ENCODE measurements at places on chromosomes 5 and 9.

- DNase-seq: no peak
Measured at GRCh38 chr5:74167206-74167929, 473.2 kb downstream of the ENC1 start.

- DNase-seq: no peak
Measured at GRCh38 chr9:95047452-95048224, 269.9 kb downstream of the FANCC start.

- DNase-seq: peak; percentile 78
Measured at GRCh38 chr5:172173564-172174153, 14.4 kb downstream of the STK10 start.

- DNase-seq: no peak
Measured at GRCh38 chr5:113042491-113043243, 66.1 kb downstream of the DCP2 start.

- DNase-seq: peak; percentile 81
Measured at GRCh38 chr5:912280-913091, 19.8 kb downstream of the TRIP13 start.

GRCh38 chr9:32525709-32526030, 326 bp downstream of the RIGI start:
- DNase-seq: no peak

DNA sequence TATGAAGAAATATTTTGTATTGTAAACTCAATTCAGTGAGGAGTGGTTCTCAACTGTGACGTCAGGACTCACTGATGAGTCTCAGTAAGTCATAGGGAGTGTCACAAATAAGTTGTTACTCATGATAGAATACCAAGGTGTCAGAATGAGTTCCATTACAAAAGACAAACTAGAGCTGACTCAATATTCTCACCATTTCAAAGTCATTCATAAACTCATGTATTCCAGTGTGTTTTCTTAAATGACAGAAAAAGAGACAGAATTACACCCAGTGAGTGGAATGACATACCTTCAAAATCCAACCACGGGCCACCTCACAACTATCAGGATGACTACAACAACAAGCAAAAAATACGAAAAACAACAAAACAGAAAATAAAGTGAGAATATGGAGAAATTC, 321.5 kb downstream of the ENC1 start:
- DNase-seq: peak; percentile 13

DNA sequence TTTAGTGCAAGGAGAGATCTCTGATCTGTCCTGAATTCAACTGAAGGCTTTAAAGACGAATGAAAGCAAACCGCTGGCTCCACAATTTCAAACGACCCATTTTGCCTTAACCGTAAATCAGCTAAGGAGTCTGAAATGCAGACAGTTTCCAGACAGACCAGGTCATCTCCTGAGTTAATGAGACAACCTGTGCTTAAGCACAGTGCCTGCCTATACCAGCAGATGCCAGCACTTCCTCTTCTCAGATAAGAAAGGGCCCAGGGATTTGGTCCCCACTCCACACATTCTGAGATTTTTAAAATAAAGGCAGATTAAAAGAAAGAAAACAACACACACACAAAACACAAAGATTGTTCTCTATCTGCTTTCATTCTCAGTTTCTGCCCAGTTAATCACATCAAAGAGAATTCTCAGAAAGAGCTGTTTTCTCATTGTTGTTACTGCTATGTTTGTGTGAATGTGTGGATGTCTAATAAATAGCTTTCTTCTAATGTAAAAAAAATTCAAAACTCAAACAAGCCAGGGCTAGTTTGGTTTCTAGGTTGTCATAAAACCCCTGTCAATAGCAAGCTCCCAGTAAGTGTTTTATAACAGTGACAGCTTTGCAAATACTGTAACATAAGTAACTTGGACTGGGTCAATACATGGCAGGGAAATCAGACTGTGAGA, 157.7 kb upstream of the SLC24A2 start:
- DNase-seq: no peak

GRCh38 chr5:166726406-166726805, 1565.0 kb upstream of the WWC1 start:
- DNase-seq: no peak

- no peak for DNase-seq
Measured at GRCh38 chr5:51053361-51053760, 329.9 kb upstream of the ISL1 start.

DNA sequence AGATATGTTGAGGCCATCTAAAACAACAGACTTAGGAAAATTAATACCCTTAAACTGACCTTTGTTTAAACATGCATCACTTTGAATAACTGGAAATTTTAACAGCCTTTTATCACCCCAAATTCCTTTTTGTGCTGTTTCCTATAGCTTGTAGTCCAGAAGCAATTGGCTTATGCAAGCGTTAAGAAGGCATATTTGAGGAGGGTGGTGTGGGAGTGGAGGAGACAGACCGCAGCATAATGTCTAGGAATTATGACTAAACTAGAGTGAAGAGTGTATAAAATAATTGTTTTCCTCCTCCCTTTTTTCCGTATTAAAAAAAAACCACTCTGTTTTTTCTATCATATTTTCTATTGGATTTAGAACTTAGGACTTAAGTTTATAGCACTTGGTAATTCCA, 51.8 kb upstream of the MPDZ start:
- DNase-seq: no peak

DNA sequence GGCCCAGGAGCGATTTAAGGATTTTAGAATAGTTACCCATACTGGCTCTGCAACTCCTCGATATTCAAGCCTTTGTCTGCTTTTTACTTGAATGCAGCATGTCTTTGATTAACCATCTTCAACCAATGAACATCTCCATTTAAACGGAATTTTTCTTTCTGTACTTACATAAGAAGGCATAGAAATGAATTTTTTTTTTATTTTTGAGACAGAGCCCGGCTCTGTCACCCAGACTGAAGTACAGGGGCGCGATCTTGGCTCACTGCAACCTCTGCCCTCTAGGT, 825 bp upstream of the RIOK2 start:
- DNase-seq: no peak

DNA sequence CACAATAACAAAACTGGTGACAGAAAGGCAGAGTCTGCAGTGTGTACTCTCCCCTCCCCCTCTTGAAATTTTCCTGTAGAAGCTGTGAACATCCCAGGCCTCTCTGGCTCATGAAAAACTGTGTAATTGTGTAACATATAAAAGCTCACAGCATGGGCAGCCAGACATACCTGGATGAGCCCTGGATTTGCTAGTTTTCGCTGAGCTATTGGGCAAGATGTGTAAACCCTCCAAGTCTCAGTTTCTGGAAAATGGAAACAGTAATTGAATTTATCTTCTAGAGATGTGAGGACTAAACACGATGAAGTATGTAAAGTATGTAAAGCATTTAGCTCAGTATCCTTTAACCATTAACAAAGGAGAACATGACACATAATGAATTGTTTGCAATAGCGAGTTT, 143.2 kb upstream of the ANKH start:
- no peak for DNase-seq

DNA sequence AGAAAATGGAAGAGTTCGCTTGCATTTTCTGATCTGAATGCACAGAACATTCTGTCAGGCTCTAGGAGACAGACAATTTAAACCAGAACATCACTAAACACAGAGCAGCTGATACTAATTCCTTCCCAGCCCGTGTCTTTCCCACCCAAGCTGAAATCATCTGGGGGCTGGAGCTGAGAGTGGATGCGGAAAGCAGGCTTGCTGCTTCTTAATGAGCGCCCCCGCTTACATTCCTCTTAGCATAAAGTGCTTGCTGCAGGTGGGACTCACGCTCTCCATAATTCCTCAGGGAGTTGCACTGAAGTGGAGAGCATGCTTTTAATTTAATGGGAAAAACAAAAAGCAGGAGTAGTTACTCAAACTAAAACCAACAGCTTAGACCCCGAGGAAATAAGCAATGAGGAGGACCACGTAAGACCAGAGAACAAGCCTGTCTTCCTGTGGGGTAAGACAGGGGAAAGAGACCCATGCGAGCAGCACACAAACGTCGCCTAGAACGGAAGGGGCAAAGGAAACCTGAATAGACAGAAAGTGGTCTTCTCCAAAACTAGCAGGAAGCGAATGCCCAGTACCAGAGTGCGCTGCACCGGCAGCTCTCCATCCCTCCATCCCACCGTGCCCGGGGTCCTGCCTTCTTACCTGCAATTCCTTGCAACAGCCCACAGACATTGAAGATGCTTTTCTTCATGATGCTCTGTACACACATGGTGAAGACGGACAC, 139.3 kb downstream of the LHFPL2 start:
- DNase-seq: no peak

GRCh38 chr9:110016340-110016739, 191.6 kb downstream of the C9orf152 start:
- no peak for DNase-seq

DNA sequence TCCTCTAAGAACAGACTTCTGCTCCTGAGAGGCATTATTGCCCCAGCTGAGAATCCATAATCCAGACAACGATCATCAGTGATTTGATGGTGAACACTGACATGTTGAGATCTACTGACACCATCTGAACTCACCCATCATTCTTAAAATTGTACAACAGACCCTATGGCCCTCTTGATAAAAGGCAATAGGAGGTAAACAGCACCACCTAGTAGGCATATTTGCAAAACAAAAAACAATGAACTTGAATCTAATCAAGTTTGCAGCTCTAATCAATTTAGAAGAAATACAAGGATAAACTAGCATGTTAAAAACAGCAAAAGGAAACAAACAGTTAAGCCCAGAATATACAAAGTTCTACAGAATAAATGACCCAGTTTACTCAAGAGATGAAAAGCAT, 89.6 kb downstream of the SFXN1 start:
- DNase-seq: no peak

DNA sequence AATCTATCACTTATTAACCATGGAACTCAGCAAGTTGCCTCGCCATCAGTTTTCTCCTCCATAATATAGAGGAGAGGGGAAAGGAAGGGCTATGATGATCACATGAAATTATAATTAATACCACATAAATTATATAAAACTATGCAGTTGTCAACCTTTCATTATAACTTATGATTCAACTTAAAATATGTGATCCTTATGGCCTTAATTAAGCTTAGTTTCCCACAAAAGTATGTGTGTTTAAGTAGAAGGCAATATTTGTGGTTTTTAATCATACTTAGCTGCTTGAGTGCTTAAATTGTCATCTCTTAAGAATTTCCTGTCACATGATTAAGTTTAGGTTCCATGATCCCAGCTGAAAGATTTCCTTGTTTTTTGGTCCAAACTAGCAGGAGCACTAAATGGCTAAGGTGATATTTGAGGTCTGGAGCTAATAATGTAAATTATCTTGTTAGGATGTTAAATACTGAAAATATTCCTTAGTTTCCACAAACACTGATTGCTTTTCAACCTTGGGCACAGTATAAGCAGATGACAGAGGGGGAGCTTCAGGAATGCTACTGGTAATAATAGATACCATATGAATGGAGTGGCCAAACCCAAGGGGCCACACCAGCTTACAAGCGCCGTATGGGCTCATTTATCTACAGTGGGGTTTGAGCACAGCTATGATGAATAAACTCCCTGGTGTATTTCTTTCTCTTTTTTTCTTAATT, 26.4 kb upstream of the F2R start:
- DNase-seq: no peak

- DNase-seq: no peak
Measured at GRCh38 chr9:123978981-123979380, 32.6 kb upstream of the LHX2 start.

- DNase-seq: no peak
Measured at GRCh38 chr9:106478727-106479126, 384.2 kb upstream of the ZNF462 start.

DNA sequence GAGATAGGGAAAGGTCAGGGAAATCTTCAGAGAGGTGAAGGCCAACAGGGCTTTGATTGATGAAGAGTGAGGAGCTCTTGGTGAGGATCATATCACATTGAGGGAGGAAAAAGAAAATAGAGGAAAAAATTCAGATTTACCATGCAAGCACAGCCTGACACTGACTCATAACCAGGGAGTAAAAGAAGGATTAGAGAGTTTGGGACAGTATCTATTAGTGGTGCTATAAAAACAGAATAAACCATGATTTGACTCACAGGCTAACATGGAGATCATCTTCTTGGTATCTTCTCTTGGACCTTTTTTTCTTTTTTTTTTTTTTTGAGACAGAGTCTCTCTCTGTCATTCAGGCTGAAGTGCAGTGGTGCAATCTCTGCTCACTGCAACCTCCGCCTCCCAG, 44.4 kb downstream of the MUSK start:
- DNase-seq: no peak

GRCh38 chr5:170290498-170290897, 7.1 kb downstream of the LCP2 start:
- no peak for DNase-seq

- no peak for DNase-seq
Measured at GRCh38 chr5:79189439-79190234, 46.3 kb upstream of the JMY start.

- no peak for DNase-seq
Measured at GRCh38 chr5:14816374-14816998, 55.1 kb downstream of the ANKH start.

DNA sequence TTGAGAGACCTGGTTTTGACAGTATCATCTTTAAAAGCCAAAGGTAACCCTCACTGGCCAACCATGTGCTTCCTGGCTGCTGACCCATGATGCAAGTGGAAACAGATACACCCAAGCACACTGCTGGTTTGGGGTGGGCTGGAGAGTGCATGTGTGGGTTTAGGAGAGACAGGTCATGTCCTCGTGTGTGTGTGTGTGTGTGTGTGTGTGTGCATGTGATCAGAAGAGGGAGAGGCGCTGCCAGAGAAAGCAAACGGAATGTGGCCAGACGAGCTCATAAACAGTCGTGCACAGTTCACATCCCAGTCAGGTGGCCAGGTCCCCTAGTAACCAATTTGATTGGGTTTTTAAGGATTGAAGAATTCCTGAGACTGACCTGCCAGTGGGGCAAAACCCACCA, 112.8 kb upstream of the ICE1 start:
- DNase-seq: no peak

GRCh38 chr5:158914008-158915000, 185.4 kb downstream of the EBF1 start:
- DNase-seq: no peak

GRCh38 chr9:91296354-91296753, 65.4 kb downstream of the AUH start:
- no peak for DNase-seq

GRCh38 chr5:139652788-139653241, 4.7 kb downstream of the CXXC5 start:
- no peak for DNase-seq

DNA sequence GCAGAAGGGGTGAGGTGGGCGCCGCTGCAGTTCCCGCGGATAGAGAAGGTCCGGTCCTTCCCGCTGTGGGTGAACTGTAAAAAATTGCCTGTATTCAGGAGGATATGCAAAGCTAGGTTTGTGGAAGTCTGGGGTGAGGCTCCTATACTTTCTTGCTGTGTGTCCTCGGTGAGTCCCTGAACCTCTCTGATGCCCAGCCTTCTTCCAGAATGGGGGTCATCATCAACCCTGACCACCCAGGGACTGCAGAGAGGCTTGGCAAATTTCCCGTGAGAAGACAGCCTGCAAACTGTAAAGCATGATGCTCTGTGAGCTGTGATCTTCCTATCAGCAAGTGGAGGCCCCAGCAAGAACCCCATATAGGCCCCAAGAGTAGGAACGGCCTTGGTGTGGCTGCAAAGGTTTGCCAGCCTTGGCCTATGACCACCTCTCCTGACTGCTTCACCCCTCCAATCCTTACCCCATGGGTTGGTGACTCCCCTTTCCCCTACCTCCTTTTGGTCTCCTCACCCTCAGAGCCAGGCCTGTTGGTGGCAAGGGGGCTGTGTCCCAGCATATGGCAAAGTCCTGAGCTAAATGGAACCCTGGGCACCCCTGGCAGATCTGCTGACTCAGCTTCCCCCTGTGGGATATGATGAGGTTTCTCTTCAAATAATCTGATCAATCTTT, 760 bp downstream of the ALDH1B1 start:
- DNase-seq: peak; percentile 3

GRCh38 chr9:117413346-117414219, 1.3 kb downstream of the ASTN2 start:
- no peak for DNase-seq
